Right cardiac atrium (tissue), 5 donors: ENCODE measurements at places on chromosomes 3 and 15. TPM values are rescaled to one million over a fixed set of nuclear protein-coding genes. Genes with fewer than 3 reads are reported as not detected.

The CHRM5 gene
- total RNA-seq: not detected

The HRH1 gene
- total RNA-seq: 1.8 TPM

- peak; percentile 69 for DNase-seq
These were observed 142.3 kb upstream of the WNT5A start for GRCh38 chr3:55629432-55629831.

GRCh38 chr3:5275529-5275928 lies 88.0 kb downstream of the EDEM1 start:
- DNase-seq: no peak

The TP63 gene
- 0.57 TPM for total RNA-seq

DNA sequence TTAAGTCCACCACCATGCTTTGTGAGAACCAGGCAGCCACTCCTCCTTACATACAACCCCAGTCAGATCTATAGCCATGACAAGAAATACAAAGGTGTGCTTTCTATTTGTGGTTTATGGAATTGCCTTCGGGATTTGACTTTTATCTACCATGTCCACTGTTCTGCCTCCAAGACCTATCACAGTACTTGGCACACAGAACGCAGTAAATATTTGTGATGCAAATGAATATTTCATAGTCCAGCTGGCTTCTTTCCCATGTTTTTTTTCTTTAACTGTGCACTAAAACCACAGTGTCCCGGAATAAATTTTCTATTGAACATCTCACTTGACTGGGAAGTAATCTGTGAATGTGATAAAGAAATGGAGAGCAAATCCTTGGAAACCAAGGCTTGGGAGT lies 314.7 kb downstream of the RORA start:
- no peak for DNase-seq

The MUC13 gene
- not detected for total RNA-seq

GRCh38 chr3:175728566-175728965 lies 869.4 kb downstream of the NAALADL2 start:
- no peak for DNase-seq

DNA sequence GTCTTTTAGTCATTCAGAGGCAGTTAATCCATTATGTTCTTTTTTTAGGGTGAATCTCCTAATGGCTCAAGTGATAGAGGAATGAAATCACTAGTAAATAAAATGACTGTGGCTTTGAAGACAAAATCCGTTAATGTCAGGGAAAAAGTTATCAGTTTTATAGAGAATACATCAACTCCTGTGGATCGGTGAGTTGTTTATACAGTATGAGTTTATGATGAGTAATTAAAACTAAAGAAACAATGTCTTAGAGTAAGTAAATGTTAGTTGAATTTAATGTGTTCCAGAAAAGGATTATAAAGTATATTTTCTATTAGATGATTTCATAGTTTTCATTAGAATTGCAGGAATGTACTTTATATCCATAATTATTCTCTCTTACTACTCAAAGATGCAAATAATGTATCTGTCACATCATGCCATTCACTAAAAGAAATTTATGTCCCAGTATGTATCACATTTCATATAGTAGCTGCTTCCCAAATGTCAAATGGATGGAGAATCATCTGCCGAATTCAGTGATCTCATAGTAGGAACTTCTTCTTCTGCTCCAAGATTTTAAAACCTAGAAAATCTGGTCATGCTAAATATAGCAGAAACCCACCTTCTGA lies 24.1 kb upstream of the NIT2 start:
- DNase-seq: no peak

GRCh38 chr3:186621894-186622650 lies 9.2 kb downstream of the AHSG start:
- no peak for DNase-seq

DNA sequence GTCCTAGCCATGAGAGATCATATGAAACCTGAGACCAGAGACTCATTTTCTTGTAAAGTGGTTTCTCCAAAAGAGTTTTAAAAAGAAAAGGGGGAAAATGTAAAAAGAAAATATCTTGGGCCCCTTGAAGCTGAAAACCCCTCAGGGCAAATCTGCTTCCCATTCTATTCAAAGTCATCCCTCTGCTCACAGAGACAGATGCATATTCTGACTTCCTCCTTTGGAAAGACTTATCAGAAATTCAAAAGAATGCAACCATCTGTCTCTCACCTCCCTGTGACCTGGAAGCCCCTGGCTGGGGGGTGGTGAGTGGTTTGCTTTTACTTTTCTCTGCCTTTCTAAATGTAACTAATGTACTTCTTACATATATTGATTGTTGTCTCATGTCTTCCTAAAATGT lies 1154.8 kb downstream of the NSUN3 start:
- no peak for DNase-seq

DNA sequence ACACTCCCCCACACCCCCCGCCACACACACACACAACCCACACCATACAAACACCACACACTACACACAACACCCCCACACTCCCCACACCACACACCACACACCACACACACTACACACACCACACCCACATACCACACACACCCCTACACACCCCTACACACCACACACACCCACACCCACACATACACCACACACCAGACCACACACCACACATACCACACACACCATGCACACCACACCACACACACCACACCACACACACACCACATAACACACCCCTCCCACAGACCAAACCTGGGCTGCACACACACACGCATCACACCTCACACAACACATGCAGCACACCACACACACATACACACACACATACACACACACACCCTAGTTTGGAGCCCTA lies 1.8 kb upstream of the RASGRF1 start:
- no peak for DNase-seq

DNA sequence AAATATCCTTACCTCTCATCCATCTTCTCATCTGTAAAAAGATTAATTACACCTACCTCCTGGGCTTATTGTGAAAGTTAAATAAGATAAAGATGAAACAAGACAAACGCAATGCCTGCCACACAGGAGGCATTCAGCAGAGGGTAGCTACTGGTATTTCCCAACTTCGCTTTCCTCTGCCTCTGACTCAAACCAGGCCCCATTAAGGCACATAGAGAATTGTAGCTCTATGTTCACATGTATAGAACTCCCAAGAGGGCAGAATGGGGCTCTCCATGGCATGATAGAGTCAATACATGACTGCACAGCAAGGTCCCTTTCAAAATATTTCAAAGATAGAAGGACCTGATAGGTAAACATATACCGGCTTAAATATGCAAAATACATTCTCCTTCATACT lies 1.4 kb downstream of the LYSMD2 start:
- DNase-seq: no peak

- peak; percentile 60 for DNase-seq
These were observed 22.0 kb downstream of the STARD5 start for GRCh38 chr15:81301815-81302399.

DNA sequence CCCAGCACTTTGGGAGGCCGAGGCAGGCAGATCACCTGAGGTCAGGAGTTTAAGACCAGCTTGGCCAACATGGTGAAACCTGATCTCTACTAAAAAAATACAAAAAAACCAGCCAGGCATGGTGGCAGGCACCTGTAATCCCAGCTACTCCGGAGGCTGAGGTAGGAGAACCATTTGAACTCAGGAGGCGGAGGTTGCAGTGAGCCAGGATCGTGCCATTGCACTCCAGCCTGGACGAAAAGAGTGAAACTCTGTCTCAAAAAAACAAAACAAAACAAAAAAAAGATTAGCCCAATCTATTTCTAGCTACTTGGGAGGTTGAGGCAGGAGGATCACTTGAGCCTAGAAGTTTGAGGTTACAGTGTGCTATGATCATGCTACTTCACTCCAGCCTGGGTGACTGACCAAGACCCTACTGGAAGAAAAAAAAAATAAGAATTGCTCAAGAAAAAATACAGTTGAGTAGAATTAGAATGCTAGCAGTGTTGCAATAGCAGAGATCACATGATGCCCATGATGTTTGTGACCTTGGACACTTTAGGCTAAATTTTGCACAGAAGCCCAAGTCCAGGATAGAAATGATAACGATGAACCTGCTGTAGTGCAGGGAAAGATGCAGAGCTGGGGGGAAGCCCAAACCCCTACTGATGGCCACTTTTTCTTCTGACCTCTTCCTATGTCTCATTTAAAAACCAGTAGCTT lies 162.2 kb downstream of the LPP start:
- DNase-seq: no peak

DNA sequence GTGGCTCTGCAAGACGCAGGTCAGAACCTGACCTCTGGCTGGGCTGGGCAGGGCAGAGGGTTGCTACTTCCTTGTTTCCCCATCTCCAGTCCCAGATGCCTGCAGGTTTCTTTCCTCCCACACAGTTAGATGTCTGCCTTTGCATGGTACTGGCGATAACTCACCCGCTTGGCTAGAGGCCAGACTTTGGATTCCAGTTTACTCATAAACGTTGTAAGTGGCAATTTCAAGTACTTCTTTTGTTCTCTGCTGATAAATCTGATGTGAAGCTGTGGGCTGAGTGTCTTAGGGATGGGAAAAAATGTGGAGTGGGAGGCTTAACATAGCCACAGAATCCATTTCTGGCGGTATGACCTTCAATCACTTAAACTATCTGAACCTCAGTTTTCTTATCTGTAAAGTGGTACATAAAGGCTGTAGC lies 194.2 kb downstream of the EBLN2 start:
- DNase-seq: no peak

DNA sequence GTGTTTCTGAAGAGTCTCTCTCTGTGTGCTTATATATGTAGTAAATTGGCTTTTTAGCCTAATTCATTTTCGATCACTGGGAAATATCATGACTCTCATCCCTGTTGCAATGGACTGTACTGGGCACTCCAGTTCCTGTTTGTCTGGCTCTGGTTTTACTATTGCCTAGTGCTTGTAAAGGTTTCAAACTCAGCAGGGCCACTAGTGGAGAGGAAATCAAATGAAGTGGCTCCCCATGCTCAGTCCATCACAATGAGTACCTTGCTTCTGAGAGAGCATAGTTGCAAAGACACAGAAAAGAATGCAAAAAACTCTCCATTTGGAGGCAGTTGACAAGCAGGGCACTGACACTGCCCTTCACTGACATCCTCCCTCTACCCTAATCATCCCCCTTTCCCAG lies 167.8 kb downstream of the TAFA4 start:
- DNase-seq: no peak

- DNase-seq: peak; percentile 76
These were observed at the start of gene SLC6A1 for GRCh38 chr3:10992017-10992942. Gene SLC6A1 (plus strand): TSS chr3:10992748. CDS start chr3:11017212, 24,464 bp downstream.

The CAPN7 gene
- 32.9 TPM for total RNA-seq

GRCh38 chr3:191120447-191121298 lies 78.4 kb upstream of the OSTN start:
- DNase-seq: no peak

DNA sequence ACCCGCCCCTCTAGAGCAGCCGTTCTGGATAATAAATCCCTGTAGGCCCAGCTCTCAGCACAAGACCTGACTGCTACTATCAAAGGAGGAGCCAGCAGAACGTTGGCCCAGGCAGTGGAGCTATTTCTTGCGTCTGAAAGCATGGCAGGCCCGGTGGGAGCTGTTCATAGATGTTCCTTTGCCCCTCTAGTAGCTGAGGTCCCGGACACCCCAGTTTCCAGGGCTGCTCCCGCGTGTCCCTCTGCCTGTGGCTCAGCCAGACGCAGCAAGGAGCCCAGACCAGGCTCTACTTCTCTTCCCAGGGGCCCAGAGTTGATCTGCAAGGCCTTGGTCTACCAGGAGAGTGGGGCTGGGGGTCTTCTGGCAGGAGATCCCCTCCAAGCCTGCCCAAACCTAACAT lies 76.1 kb downstream of the FAM174B start:
- DNase-seq: no peak

DNA sequence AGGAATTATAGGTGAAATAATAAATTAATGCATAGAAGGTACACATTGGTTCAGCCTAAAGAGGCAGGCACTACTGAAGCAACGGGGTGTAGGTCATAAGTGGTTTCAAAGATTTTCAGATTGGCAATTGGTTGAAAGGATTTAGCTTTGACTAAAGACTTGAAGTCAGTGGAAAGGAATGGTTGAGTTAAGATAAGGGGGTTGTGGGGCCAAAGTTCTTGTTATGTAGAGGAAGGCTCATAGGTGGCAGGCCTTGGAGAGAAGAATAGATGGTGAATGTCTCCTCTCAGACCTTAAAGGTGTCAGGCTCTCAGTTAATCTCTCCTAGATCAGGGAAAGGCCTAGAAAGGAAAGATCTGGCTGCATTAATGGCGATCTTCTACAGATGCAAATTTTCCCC lies 209.8 kb downstream of the ATP10A start:
- no peak for DNase-seq

GRCh38 chr3:141440942-141441341 lies 45.9 kb upstream of the RASA2 start:
- DNase-seq: no peak

DNA sequence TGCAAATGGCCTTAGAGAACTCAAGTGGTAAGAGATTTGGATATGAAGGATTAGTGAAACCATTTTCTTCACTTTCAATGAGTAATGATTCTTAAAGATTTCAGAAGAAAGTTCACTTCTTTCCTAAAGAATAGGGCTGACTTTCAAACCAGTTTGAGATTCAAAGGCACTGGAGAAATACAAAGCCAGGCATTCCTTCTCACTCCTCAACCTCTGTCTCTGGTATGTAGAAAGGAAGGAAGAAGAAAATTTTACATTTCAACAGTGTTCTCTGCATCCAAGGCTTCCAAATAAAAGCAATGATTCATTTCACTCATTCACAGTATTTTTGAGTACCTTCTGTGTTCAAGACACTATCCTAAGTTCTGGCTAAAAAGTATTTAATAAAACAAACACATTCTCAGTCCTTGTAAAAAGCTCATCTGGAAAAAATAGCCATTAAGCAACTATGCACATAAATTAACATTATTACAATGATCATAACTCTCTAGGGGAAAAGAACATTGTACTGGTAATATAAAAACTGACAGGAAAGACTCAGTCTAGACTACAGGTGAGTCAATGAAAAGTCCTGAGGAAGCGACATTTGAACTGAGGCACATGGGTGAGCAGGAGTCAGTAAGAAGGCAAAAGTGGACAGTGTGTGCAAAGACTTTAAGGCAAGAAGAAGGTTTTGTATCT lies 79.5 kb downstream of the IMPG2 start:
- DNase-seq: no peak

DNA sequence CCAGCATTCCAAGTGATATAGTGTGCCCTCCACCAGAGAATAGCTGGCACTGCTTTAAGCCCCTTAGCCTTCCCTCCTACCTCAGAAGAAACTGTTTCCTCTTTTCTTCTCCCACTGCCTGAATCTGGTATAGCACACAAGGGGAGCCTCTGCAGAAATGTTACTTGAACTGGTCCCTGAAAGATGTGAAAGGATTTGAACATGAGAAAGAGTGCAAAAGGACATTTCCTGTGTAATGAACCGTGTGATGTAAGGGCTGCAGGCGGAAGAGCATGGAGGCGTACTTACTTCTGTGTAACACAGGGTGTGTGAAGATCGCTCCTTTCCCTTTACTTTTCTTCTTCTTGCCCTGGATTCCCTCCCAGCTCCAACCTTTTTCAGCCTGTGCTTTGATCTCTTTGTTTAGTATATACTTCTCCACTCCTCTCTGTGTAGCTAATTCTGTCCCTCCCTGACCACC lies 8.4 kb downstream of the TMOD3 start:
- DNase-seq: no peak
